Cerebellar cortex (tissue), 1 donor: ENCODE measurements at places on chromosomes 2 and 18.

- DNase-seq, result peak; percentile 79
Measured at GRCh38 chr2:36486521-36487044, 111.4 kb downstream of the FEZ2 start.

- DNase-seq, result no peak
Measured at GRCh38 chr18:58405107-58405898, 223.6 kb downstream of the ALPK2 start.

DNA sequence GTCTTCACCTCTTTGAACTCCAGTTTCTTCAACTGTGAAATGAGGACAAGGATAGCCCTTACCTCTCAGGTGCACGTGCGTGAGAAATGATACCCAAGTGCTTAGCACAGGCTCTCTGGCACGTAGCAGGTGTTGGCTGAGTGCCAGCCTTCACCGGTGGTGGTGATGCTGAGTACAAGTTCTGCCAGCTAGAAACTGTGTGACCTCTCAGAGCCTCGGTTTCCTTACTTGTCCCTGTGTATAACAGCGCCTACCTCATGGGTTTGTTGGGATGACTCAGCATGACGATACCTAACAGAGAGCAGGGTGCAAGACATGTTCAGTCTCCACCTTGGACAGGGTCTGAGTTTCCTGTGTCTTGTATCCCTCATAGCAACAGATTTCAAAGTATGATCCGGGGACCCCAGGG, 205.1 kb downstream of the TNS1 start:
- DNase-seq, result peak; percentile 16

GRCh38 chr2:42957861-42958301, 165.5 kb upstream of the HAAO start:
- DNase-seq, result no peak

DNA sequence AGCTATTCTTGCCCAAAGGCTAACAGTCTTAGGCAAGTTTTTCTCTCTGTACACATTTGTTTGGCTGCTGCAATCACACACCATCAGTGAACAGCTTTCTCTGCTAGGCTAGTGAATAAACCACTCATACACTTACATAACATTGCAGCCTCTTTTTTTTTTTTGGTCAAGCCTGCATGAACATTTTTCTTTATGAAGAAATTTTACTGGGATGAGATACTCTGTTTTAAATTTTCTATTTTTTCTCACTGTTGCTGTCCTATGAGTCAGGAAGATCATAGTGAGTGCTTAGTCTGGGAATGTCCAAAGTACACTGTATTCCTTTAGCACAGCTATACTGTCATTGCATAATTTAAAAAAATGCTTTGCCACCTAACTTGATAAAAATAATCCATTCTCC, 58.5 kb downstream of the ROCK1 start:
- DNase-seq, result peak; percentile 47

DNA sequence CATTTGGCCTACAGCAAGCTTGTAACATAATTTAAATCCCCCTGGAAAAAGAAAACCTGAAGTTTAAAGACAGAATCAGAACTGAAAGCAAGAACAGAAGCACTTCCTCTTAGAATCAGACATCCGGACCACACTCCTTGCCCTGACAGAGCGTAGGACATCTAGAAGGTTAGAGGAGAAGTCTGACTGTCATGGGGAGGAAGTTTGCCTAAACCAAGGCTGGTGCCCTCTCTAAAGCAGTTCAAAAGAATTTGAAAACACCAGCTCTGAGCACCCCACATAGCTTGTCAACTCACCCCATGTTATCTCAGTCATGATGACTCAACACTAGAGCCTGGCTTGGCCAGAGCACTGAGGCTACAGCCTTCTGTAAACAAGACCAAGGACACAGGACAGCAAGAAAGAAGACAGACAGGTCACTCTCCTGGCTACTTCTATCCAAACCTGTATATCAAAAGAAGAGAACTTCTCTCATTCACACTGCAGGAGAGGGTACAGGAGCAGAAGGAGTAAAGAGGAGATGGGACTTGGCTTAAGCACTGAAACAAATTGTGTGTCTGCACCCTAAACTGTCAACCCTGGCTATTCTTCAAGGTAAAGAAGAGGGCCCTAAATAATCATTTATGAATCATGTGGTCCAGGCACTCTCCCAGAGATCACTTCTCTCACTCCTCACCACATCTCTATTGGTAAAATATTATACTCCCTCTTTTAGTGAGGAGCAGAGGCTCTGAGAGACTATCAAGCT, 198.6 kb downstream of the MEMO1 start:
- DNase-seq, result no peak

DNA sequence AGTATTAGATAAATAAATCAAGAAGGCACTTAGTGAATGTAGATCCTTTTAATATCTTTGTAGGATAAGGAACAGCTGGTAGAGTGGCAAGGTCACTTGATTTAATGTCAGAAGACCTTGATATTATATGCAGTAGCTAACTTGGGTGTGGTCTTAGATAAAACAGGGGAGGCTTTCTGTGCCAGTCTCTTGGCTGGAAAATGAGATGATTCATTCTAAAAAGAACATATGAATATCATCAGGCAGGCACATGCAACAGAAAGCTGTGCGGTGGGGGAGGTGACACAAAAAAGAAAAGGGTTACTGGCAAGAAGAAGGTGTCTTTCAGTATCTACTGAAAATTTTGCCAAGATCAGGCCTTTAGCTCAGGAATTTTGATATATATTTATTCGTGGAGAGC, 931.7 kb upstream of the CELF4 start:
- no peak for DNase-seq

DNA sequence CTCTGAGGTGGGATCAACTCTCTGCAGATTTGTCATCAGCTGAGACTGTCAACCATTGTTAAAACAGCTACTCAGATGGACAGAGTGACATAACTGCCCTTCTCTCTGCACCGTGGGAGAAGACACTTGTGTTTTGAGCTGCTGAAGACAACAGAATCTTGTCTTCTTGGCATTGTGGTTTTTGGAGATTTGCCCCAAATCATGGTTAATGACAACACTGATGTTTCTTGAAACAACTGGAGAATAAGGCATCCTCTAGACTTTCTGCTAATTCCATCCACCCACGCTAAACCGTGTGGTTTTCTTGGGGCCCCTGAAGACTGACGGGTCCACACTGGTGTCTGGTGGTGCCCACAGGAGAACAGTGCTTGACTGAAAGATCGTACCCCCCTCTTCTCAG, 39.5 kb downstream of the SH3BP4 start:
- no peak for DNase-seq

DNA sequence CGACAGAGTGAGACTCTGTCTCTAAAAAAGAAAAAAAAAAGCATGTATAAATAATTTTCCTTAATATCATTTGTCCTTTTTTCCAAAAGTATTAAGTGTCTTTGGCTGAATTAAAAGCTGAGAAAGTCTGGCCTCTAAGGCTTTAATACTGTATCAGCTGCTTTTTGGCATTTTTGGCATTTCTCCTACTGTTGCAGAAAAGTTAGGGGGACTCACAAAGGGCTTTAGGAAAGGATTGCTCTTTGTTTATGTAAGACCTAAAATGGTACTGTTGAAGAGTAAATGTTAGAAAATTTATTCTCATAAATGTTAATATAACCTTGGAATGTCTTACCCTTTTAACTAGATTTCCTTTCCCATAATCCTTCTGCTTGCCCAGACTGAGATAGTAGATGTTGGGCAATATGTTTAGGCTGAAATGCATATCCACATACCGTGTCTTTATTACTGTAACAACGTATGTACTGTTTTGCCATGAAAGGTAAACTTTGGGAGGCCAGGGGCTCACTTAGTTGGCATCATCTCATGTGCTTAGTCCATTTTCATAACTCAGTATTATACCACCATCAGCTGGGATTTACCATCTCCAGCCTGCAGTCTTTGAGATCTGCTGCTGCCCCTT, 18.0 kb upstream of the STON1 start:
- no peak for DNase-seq

- no peak for DNase-seq
Measured at GRCh38 chr2:219289537-219290361, 10.6 kb downstream of the DNAJB2 start.

- DNase-seq, result peak; percentile 2
Measured at GRCh38 chr2:136059036-136059472, 58.9 kb downstream of the CXCR4 start.

- DNase-seq, result no peak
Measured at GRCh38 chr2:69754633-69755032, 12.7 kb downstream of the ANXA4 start.

DNA sequence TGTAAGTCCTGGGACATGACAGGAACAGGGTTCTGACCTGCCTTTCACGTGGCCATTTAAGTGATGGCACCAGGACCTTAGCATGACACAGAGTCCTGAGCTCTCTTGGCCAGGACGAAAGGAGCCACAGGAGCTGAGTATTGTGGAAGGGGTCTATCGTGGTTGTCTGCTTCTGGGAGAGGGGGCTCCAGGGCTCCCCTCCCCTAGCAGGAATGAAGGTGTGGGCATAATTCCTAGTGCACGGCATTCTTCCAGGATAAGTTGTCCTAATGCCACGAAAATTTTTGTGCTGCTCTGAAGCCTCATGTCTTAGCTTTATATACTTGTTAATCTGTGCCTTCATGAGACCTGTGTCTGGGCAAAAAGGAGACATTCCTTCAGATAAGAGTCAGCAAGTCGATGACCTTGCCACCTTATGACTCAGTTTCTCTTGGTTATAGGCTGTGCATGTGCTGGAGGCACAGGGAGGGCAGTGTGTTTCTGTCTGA, 17.1 kb downstream of the GATA6 start:
- no peak for DNase-seq

GRCh38 chr2:26474261-26474785, 3.6 kb downstream of the OTOF start:
- no peak for DNase-seq

- DNase-seq, result no peak
Measured at GRCh38 chr18:28715206-28715605, 538.3 kb upstream of the CDH2 start.

GRCh38 chr2:40824278-40824677, 372.4 kb upstream of the SLC8A1 start:
- no peak for DNase-seq

DNA sequence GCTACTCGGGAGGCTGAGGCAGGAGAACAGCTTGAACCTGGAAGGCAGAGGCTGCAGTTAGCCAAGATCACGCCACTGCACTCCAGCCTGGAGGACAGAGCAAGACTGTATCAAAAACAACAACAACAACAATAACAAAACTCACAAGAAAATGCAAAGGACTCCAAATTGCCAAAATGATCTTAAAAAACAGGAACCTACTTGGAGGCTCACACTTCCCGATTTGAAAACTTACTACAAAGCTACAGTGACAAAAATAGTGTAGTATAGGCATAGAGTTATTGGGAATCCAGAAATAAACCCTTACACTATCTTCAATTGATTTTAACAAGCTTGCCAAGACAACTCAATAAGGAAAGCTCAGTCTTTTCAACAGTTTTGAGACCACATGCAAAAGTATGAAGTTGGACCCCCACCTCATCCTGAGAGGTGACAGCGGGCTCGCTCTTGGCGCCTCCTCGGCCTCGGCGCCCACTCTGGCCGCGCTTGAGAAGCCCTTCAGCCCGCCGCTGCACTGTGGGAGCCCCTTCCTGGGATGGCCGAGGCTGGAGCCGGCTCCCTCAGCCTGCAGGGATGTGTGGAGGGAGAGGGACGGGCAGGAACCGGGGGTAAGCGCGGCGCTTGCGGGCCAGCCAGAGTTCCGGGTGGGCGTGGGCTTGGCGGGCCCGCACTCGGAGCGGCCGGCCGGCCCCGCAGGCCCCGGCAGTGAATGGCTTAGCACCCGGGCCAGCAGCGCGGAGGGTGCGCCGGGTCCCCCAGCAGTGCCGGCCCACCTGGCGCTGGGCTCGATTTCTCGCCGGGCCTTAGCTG, 18.3 kb upstream of the ACVR2A start:
- no peak for DNase-seq

DNA sequence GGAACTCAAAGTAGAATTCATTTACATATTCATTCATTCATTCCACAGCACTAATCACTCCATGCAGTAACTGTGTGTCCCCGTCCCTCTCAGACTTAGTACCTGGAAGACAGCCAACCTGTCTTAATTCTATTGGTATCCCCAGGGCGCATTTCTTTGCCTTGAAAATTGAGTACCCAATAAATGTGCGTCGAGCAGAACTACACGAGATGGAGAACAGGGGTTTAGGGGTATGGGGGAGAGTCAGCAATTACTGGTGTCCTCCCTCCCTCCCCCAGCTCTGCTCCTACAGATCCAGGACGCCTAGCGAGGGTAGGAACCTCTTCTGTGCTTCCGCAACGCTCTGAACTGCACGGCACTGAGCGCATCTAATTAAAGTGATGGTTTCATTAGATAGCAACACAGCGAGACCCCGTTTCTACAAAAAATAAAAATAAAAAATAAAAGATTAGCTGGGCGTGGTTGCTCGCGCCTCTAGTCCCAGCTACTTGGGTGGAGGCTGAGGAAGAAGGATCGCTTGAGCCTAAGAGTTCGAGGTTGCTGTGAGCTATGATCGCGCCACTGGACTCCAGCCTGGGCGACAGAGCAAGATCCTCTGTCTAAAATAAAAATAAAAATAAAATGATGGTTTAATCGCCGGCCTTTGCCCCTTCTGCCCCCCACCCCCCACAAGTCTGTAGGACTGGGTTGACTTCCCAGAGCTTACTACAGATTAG, 614 bp upstream of the FKBP1B start:
- peak; percentile 40 for DNase-seq

DNA sequence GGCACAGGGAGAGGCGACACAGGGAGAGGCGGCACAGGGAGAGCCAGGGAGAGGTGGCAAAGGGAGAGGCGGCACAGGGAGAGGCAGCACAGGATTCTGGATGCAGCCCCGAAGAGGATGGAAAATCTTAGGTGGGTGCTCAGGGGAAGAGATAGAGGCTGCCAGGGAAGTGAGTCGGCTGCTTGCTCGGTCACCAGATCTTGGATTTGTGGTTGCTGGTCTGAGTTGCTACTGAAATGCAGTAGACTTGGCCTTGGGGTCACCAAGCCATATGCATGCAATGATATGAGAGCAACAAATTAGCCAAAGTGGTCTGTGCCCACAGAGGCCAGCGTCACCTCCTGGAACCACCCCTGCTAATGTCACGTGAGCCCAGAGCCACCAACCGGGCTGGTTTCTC, 117.2 kb upstream of the SALL3 start:
- DNase-seq, result no peak

GRCh38 chr2:240983361-240983995, 14.9 kb upstream of the SNED1 start:
- DNase-seq, result peak; percentile 31

DNA sequence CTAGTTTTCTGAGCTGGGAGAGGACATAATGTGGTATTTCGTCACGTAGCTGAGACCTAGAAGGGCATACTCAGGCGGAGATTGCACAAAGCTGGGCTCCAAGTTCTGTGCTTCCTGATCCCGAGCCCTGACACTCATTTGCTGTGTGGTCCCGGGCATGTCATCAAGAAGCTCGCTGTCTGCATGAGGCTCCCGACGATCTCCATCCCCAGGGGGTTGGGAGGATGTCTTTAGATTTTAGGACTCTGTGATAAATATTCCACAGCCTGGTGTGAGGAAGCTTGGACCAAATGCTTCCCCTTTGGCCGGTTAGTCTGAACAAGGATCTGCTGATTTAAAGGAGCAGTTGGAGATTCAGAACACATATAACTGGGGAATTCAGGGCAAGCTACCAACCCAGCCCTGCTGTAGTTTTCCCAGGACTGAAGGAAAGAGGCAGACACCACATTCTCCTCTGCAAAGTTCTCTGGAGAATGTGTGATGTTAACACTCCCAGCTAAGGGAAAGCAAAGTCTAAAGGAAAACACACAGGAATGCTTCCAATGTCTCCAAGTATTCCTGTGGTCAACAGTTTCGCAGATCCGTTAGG, 2.3 kb downstream of the KCNE4 start:
- DNase-seq, result peak; percentile 8

- no peak for DNase-seq
Measured at GRCh38 chr2:150624001-150624401, 136.5 kb upstream of the RND3 start.
